Breast epithelium (tissue), 4 donors: ENCODE measurements at places on chromosomes 1 and 21.

DNA sequence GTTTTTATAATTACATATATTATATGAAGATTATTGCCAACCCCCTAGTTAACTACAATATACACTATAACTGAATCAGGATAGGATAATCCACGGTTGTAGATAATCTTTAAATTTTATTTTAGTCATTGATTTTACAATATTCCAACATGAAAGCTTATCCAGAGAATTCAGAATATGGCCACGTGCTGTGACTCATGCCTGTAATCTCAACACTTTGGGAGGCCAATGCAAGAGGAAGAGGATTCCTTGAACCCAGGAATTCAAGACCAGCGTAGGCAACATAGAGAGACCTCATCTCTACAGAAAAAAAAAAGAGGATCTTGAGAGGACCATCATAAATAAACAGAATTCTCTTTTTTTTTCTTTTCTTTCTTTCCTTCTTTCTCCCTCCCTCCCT, 119.6 kb upstream of the CACYBP start:
- H3K36me3 ChIP-seq, result no peaks in the 10 kb centered on the region
- H3K27me3 ChIP-seq, result no peaks in the 10 kb centered on the region
- DNase-seq, result no peak
- no peak overlapping the region for H3K27ac ChIP-seq
- H3K4me1 ChIP-seq, result no peaks in the 10 kb centered on the region
- no peak overlapping the region for H3K4me3 ChIP-seq

DNA sequence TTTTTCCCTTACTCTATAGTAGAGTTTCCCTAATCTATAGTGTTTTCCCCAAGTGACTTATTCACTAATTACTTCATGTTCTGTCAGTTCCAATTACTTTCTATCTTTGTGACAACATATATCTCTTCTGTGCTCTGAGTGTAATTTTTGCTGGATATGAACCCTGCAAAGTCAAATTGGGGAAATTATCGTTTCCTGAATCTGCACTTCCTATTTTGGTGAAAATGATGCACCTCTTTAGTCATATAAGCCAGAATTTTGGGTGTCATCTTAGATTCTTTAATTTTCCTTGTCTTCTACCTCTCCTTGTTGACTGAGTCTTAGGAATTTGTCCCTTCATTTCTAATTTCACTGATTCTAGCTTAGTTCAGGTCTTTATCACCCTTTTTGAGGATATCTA, 33.4 kb upstream of the PRKACB start:
- DNase-seq, result no peak
- no peaks in the 10 kb centered on the region for H3K4me1 ChIP-seq
- no peaks in the 10 kb centered on the region for H3K36me3 ChIP-seq
- no peaks in the 10 kb centered on the region for H3K27me3 ChIP-seq

GRCh38 chr1:99527545-99527944, 118.4 kb upstream of the PALMD start:
- no peaks in the 10 kb centered on the region for H3K27me3 ChIP-seq
- no peaks in the 10 kb centered on the region for H3K36me3 ChIP-seq
- no peaks in the 10 kb centered on the region for H3K4me1 ChIP-seq
- DNase-seq, result no peak
- H3K4me3 ChIP-seq, result no peak overlapping the region
- H3K27ac ChIP-seq, result no peak overlapping the region

DNA sequence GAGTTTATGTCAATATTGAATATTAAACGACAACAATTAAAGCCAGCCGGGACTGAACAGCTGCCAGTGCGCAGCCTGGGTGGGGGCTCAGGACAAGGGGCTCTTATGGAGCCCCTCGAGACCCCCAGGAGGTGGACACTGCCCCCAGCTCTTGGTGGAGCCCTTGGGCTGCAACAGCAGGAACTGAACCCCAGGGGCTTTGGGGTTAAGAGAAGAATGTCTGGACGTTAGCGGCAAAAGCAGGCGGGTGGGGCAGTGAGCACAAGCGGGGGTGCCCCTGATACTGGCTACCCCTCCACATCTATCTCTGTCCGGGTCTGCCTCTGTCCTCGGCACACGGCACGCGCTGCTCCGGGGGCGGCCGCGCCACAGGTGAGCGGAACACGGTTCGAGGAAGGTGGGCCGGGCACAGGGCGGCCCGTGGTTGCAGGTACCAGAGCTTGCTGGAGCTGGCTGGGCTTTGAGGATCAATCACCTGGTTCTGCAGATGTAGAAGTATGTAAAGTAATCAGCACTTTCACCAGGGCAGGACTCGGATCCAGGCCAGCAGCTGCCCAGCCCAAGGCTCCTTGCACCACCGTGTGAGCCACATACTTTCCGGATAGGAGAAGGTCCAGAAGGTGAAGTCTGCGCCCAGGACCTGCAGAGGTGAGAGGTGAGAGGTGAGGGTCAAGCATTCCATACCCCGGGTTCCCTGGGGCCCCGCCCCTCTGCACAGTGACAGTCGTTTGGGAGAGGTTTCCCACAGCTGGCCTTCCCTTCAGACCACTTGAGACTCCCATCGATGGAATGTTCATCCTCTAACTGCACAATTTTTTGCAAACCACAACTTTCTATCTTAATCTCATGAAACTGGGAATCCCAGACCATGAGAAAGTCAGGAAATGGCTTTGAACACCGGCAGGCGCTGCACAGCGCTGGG, 12.4 kb upstream of the POFUT2 start:
- no peaks in the 10 kb centered on the region for H3K27me3 ChIP-seq
- H3K4me3 ChIP-seq, result no peak overlapping the region

DNA sequence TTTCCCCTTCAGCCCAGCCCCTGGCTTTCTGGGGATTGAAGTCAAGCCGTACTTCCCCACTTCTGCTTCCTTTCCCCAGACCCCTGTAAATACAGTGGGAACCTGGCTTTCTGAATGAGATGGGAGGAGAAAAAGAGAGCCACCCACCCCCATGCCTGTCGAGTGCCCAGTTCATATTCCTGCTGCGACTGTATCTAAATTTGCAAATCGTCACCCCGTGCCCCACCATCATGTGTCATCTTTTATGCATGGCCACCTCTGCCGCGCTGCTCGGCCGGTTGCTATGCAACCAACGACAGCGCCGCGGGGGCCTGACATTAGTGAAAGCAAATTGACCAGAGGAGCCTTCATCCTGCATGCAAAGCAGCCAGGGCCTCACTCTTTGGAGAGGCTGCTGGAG, 143.0 kb downstream of the ELAVL4 start:
- H3K4me1 ChIP-seq, result no peaks in the 10 kb centered on the region
- no peaks in the 10 kb centered on the region for H3K36me3 ChIP-seq
- DNase-seq, result no peak
- peaks cover 23% of the 10 kb centered on the region for H3K27me3 ChIP-seq

GRCh38 chr1:22393587-22393986, 58.1 kb upstream of the ZBTB40 start:
- H3K36me3 ChIP-seq, result no peaks in the 10 kb centered on the region
- no peak overlapping the region for H3K27ac ChIP-seq
- no peaks in the 10 kb centered on the region for H3K27me3 ChIP-seq

DNA sequence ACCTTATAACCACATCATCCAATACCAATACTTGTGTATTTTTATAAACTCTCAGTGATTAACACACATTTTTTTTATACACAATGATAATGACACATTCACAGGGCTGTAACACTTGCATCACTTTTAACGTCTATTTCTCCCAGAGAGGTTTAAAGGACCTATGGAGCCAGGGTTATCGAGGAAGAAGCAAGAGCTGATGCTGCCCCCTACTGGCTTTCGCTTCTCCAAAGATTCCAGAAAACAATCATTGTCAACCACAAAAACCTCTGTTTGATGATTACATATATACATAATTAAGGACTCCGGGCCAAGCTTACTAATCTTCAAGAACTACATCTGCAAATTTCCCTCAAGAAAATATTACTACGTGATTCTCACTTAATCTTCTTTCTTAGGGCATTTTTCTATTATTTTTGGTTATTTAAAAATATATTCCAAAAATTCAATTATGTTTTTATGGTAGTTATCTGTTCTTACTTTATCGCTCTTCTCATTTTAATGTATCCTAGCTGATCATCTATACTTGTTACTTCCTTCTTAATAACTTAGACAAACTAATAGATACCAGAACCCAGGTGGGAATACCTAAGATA, 214.5 kb downstream of the VAV3 start:
- no peaks in the 10 kb centered on the region for H3K4me1 ChIP-seq
- H3K27me3 ChIP-seq, result no peaks in the 10 kb centered on the region
- no peak overlapping the region for H3K4me3 ChIP-seq
- peak; percentile 31 for DNase-seq

DNA sequence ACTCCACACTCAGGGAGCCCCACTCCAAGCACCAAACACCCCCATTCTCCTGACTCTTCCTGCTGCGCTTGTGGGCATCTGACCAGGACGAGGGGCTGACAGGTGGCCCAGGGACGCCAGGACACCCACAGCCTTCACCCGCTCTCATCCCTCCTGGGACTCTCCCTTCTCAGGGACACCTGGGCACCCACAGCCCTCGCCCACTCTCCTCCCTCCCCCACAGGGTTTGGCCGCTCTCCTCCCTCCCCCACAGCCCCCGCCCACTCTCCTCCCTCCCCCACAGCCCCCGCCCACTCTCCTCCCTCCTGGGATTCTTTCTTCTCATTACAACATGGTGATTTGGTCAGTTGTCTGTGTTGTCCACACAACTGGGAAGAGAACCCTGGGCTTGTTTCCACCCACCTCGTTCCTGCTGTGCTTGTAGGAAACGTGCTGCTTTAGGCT, 43.4 kb downstream of the PRDM15 start:
- H3K36me3 ChIP-seq, result no peaks in the 10 kb centered on the region
- H3K27me3 ChIP-seq, result no peaks in the 10 kb centered on the region
- DNase-seq, result no peak
- no peak overlapping the region for H3K27ac ChIP-seq
